Activated gamma-delta T cell (primary cell): ENCODE measurements at places on chromosomes 7 and 10.

GRCh38 chr7:41855798-41856197 lies 152.9 kb upstream of the INHBA start:
- no peak for DNase-seq

DNA sequence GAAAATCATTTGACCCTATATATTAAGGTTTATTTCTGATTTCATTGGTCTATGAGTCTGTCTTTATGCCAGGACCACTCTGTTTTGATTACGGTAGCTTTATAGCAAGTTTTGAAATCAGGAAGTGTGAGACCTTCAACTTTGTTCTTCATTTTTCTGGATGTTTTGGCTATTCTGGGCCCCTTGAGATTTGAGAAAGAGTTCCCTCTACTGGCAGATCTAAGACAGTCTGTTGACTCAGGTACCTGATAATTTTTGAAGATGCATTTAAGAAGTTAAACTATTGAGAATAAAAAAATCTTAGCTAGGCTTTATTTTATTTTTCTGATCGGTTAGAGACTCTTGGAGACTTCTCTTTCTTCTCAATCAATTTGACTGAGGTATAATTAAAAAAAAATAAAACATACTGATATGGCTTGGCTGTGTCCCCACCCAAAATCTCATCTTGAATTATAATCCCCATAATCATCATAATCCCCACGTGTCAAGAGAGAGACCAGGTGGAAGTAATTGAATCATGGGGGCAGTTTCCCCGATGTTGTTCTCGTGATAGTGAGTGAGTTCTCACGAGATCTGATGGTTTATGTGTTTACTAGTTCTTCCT lies 209.2 kb downstream of the SNX10 start:
- DNase-seq: no peak

GRCh38 chr7:10560497-10560896 lies 413.2 kb upstream of the PHF14 start:
- DNase-seq: no peak

GRCh38 chr10:73456187-73456890 lies 23.0 kb upstream of the MSS51 start:
- no peak for DNase-seq

GRCh38 chr10:102856758-102857424 lies 2.8 kb downstream of the BORCS7 start:
- DNase-seq: no peak

DNA sequence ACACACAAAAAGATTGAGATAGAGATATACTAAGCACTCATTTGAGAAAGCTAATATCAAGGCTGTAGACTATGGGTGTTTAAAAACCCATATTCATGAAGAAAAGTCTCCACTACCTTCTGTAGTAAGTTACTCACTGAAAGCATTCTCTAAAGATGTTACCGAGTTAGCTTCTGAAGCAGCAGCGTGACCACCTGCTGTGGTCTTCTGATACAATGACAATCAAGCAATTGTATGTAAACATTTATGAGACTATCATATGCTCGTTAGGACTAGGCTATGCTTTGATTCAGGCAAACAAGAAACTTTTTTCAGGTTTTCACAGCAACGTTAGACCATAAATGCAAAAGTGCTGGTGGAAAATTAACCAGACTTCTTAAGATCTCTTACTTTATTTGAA lies 11.2 kb downstream of the RHOBTB1 start:
- DNase-seq: no peak

DNA sequence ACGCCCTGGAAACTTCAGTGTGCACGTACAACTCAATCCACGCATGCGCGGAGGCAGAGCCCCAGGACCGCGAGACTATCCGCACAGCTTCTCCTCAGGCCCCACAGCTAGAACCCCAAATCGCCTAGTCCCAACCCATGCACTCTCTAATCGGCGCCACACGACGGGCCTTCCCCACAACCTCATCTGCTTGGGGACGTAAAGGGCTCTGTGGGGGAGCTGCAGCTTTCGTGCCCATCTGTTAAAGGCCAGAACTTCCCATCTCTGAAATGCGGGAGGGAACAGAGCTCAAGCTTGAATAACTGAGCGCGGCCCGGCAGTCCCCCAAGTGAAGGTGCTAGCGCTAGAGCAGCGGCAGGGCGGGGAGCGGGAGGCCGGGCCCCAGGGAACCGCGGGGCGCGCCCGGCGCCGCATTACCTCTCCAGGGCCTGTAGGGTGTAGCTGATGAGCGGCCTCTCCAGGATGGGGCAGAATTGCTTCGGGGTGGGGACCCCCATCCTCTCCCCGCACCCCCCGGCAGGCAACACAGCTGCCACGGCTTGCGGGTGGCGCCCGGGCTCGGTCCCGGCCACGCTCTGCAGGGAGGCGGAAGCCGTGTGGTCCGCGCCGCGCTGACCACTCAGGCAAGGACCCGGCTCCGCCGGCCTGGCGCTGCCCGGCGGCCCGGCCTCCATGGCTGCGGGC lies 547 bp downstream of the CRPPA start:
- peak; percentile 55 for DNase-seq

DNA sequence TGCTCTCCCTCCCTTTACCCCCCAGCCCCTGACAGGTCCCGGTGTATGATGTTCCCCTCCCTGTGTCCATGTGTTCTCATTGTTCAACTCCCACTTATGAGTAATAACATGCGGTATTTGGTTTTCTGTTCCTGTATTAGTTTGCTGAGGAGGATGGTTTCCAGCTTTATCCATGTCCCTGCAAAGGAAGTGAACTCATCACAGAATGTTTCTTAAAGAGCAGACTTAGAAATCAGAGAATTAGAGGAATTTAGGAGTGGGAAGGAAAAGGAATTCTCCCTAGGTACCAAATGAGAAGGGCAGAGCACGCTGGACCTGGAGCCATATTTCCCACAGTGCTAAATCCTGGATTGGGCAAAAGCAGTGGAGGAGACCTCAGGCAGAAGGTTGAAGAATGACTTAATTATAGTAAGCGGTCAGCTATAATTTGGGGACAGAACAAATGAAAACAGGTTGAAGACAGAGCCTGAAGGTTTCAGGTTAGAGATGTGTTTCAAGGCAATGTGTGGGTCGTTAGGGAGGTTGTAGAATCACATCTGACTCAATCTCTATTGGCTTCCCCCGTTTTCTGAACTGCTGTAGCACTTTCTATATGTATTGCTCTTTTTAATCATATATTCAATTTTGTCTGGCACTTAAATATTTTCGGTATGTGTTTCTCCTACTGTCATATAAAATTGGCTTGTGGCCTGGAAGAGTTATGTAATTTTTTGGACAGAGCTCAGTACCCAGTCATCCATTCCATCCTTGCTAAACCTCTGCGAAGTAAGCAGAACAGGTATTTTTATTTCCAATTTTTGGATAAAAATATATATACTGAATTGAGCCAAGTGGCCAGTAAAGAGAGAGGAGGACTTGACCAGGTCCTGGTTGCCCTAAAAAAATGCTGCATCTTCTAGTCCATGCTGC lies 210.5 kb upstream of the KLF6 start:
- DNase-seq: no peak

GRCh38 chr7:93923296-93923695 lies 1.8 kb downstream of the GNG11 start:
- DNase-seq: no peak

DNA sequence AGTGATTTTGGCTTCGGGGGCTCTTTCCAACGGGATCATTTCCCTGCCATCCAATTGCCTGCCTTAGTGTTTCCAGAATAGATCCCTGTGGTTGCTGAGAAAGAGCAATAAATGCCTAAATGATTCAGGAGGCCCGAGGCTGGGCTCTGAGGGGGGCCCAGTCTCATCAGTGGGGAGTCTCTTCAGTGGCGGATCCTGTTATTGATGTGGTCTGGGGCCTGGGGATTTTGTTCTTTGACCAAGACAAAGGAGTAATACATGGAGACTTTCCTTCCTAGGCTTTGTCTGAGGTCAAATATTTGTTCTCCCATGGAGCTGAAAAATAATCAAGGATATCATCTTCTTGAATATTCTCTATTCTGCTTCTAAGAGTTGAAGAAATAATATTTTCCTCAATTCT lies 40.8 kb downstream of the TAS2R41 start:
- no peak for DNase-seq

DNA sequence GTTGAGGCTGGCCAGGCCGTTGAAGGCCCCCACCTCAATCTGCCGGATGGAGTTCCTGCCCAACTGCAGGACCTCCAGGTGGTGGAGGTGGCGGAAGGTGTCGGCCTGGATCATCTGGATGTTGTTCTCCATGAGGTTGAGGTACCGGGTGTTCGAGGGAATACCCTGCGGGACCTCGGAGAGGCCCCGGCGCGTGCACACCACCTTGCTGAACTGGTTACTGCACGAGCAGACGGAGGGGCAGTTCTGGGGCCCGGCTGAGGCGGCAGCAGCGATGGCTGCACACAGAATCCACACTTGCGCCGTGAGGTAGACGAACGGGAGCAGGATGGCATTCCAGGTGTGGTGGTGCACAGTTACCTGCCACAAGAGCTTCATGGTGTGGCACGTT lies 979 bp downstream of the LRRC4 start:
- no peak for DNase-seq

- no peak for DNase-seq
Observed at GRCh38 chr10:131907679-131908078, 6.9 kb downstream of the PPP2R2D start.

DNA sequence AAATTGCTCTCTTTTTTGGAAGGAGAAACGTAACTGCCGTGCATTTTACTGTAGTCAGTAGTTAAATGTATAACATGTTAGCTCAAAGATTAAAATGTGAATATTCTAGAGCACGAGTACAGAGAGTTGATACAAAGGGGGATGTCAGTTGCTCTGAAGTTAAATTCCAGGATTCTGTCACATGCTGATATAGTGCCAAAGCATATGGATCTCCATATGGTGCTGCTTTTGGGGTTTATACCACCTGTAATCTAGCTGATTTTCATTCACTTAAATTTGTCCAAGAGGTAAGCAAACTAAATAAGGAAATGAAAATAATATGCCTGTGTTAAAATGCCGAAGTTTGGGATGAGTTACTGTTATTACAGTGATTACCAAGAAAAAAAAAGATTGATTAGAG lies 298.6 kb downstream of the EXOC4 start:
- DNase-seq: no peak

DNA sequence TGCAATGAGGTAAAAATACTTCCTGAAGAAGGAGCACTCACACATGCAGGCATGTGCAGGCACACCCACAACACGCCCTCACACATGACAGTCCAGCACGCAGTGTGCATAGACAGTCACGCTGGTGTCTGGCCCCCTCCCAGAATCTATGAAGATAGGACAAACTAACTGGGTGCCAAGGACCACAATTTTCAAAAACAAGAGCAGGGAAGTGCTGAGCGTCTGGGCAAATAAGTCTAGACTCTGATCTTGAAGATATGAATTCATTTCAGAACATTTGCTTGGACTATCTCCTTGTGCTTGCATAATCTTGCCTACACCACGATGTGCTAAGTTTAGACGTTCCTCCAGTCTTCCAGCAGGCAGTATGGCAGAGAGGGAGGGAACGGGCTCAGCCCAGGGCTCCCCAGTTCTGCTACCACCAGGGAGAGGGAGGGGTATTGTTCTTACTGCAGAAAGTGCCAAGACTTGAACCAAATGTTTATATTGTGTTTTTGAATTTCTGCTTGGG lies 276.5 kb upstream of the KLF6 start:
- DNase-seq: no peak

GRCh38 chr10:132446661-132447445 lies 49.9 kb downstream of the PWWP2B start:
- DNase-seq: no peak

DNA sequence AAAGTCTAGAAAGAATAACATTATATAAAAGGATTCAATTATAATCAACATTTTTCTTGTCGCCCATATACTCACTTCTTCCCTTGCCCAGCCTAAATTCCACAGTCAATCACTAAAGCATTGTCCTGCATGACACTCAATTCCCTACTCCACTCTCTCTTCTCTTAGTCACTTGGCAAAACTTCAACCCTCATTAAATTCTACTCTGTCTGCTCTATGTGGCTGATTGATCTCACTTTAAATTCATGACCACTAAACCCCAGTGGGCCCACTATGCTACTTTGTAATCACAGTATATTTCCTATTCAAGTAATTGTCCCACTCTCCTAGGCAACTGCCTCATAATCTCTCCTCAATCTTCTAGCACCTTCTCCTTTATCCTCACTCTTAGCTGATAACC lies 54.1 kb downstream of the MTERF1 start:
- no peak for DNase-seq

DNA sequence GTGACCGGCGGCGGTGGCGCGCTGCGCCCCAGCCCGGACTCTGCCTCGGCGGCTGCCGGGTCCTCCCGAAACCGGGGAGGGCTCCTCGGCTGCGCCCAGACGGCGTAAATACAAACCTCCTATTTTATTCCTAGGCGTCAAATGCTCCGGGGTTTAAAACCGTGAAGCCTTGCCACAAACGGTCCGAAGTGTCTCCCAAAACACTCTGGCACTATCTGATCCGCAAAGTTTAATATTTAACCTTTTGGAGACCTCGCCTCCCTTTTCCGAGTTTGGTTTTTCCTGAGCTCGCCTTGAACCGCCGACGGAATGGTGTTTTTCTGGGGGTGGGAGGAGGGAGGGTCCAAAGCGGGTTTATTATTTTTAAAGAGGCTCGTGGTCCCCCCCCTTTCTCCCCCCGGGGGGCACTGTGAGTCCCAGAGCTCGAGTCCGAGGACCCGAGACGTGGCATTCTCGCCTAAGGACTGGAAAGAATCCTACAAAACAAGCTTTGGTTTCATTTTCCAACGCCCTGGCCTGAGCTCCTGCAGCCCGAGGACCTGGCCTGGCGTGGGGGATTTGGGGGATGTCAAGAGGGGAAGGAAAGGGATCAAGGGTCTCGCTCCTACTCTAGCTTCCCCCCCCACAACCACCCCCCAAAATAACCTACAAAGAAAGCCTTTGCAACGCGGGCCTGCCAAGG lies 1.8 kb downstream of the TNRC18 start:
- DNase-seq: no peak

DNA sequence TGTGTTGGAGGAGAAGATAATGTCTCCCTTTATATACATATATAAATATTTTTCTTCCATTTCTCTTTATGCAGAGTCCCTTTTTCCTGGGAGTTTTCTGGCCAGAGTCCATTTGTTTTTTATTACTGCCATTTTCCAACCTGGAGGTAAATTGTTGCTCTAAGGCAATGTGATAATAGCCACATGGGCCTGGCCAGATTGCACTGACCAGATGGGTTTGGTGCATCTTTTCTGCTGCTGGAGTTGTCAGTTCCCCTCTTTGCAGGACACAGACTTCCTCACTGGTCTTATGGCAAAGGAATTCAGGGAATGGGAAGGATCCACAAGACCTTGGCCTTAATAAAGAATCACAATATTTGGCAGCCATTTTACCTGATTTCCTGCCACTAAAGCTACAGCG lies 254.9 kb downstream of the SORCS3 start:
- no peak for DNase-seq

- no peak for DNase-seq
Observed at GRCh38 chr10:124347956-124348355, 70.8 kb downstream of the OAT start.

GRCh38 chr7:80184693-80185092 lies 50.1 kb downstream of the GNAI1 start:
- no peak for DNase-seq

- no peak for DNase-seq
Observed at GRCh38 chr10:35237766-35238512, 98.4 kb upstream of the CCNY start.

- DNase-seq: no peak
Observed at GRCh38 chr7:6273917-6274630, 1.6 kb upstream of the CYTH3 start.
